Left kidney (tissue), 8 donors: ENCODE measurements at places on chromosomes 16 and 17.

GRCh38 chr16:89192956-89193575 lies 7.3 kb downstream of the SLC22A31 start:
- DNase-seq: no peak

GRCh38 chr16:67865318-67865717 lies 7.5 kb upstream of the EDC4 start:
- DNase-seq: no peak

DNA sequence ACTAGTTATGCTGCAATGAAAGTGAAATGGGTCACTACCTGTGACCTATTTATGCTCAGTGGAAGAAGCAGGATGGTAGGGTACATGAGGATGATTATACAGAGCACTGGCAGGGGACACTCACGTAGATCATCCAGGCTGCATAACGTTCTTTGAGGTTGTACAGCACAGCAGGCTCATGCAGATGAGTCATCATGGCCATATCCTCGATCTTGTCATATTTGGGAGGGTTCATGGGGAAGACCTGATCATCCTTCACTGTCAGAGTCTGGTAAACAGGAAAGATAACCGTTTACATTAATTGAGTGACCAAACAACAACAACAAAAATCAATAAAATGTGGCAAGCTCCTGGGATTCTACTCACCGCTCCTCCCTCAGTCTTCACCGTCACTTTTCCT lies 2.1 kb downstream of the MYH2 start:
- no peak for DNase-seq

- DNase-seq: no peak
These were observed 9.9 kb downstream of the CMTM2 start for GRCh38 chr16:66588981-66589713.

- no peak for DNase-seq
These were observed 106.9 kb upstream of the PIRT start for GRCh38 chr17:10944819-10945218.
